ENCODE measurements at places on chromosomes 5 and 9. TPM values are rescaled to one million over a fixed set of nuclear protein-coding genes. Genes with fewer than 3 reads are reported as not detected.

- DNase-seq = no peak
Measured at GRCh38 chr9:101047848-101048397, 19.4 kb downstream of the PLPPR1 start.

DNA sequence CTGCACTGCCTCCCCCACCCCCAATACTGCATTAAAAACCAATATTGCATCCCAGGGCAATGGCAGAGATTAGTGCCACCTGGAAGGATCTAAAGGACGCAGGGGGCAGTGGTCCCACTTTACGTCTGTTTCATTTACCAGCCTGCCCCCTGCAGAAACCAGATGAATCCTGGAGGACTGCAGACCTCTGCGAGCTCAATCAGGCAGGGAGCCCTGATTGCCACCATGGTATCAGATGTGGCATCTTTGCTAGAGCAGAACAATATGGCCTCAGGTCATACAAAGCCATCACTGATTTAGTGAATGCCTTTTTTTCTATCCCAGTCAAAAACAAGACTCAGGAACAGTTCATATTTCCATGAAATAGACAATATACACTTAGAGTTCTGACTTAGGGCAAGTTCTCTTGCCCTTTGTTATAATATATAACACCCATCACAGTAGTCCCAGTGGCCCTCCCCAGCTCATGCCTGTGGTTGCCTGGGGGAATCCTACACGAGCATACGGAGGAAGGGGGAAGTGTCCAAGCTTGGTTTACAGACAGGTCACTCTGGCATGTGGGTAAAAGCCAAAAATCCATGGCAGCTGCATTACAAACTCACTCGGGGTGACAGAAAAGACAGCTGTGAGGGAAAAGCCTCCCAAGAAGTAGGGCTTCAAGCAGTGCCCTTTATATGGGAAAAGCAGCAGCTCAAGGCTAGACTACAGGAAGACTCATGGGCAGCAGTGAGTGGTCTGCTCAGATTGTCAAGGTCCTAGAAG lies 85.1 kb downstream of the MED27 start:
- no peak for DNase-seq

The OR1Q1 gene
- total RNA-seq = not detected

DNA sequence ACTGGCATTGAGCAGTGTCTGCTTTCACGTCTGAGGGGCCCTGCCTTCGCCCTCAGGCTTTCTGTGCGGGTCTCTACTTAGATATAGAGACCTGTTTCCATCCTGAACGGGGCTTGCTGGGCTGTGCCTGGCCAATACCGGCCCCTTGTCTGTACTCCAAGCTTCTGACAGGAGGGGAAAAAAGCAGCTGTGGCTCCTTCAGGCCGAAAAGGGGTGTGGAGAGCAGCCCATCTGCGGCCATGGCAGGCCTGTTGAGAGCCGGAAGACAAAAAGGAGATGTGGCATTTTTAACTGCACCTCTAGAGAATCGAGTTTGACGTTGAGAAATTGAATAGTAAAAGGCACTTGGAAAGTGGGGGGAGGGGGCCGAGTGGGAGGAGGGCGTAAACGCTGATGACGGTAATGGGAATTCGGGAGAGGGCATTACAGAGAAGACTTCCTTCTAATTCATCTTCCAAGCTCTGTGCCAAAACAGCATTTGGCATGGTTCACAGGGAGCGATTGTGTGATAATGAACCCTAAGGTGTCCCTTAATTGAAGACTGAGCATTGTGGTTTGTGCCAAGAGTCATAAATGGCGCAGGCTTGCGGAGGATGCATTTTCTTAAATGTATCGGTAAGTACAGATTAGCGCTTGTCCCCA lies 25.1 kb upstream of the PRDM12 start:
- DNase-seq = no peak

DNA sequence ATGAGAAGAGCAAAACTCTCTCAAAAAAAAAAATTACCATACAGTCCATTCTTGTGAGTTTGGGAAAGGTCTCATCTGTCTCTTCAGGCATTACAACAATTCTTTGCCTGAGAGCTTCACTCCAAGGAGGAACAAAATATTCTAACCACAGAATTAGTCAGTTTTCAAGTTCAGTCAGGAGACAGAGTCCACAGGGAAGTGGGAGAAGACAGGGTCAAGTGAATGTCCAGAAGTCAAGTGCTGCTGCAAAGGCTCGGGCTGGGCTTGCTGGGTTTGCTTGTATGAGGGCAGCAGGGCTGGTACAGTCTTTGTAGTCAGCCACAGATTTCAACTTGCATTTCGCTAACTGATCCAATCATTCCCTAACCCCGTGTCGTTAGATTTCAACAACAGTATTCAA lies 17.6 kb upstream of the HEXB start:
- no peak for DNase-seq

GRCh38 chr5:115775999-115776398 lies 40.5 kb downstream of the CDO1 start:
- no peak for DNase-seq

- DNase-seq = no peak
Measured at GRCh38 chr5:82882316-82882715, 194.9 kb downstream of the TMEM167A start.

- DNase-seq = no peak
Measured at GRCh38 chr5:61464512-61464911, 132.5 kb downstream of the ZSWIM6 start.

The PSD2 gene
- 17.0 TPM for total RNA-seq

GRCh38 chr5:98772415-98773213 lies 849 bp upstream of the RGMB start:
- DNase-seq = peak; percentile 74

DNA sequence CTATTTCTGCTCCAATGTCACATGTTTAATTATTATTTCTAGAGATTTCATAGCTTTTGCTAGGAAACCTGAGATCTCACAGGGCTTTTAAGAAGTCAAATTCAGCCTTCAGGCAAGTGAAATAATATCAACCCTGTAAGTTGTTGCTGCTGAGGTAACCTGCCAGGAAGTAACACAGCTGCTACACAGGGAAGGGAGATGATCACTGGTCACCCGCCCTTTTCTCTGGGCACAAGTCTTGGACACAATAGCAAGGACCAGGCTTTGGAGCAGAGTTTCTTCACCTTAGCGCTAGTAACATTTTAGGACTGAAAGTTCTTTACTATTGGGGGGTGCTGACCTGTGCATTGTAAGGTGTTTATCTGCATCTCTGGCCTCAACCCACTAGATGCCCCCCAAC lies 50.1 kb downstream of the PTTG1 start:
- DNase-seq = no peak

DNA sequence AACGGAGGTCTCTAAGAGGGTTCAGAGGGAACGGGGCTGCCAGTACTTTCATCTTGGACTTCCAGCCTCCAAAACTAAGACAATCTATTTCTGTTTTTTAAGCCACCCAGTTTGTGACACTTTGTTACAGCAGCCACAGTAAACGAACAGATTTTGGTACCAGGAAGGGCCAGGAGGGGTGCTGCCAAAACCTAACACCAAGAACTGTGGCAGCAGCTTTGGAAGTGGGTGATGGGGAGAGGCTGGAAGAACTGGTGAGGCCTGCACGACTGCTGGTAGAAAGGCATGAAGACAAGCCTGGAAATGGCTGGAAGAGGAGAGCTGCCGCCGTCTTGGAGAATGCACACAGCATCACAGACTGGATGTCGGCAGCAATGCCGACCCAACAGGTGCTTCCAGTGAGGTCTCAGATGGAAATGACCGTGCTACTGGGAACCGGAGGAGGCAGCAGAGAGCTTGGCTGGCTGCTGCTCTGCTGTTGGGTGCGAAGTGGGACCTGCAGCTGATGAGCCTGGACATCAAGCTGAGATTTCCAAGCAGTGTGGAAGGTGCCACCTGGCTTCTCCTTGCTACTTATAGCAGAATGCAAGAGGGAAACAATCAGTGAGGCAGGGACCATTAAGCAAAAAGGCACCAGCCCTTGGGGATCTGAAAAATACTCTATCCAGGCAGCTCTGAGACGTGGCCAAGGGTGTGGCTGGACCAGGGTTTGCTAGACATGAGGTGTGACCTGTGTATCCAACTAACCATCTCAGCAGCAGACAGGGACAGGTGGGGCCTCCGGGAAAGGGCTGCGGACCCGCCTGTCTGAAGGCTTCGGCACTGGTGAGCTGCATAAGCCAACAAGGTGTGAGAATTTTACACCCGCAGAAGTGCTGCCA lies 4.7 kb upstream of the TMEM210 start:
- DNase-seq = peak; percentile 22

The BRD3OS gene
- total RNA-seq = 28.4 TPM

DNA sequence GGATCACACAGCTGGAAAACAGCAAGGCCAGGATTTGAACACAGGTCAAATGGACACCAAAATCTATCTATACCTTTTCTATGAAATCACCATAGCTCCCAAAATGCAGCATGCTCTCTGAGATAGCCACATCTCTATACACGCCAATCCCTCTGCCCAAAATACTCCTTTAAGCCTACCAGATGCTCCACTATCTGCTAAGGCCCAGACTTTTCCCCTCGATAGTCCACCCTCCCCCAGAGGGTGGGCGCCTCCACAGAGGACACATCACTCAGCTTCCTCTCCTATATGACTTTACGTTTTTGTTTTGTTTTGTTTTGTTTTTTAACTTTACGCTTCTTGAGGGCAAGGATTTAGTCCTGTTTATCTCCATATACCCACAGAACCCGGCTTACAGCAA lies 46.8 kb downstream of the MTMR12 start:
- DNase-seq = no peak

- no peak for DNase-seq
Measured at GRCh38 chr5:141002605-141002965, 36.3 kb downstream of the PCDHAC2 start.

DNA sequence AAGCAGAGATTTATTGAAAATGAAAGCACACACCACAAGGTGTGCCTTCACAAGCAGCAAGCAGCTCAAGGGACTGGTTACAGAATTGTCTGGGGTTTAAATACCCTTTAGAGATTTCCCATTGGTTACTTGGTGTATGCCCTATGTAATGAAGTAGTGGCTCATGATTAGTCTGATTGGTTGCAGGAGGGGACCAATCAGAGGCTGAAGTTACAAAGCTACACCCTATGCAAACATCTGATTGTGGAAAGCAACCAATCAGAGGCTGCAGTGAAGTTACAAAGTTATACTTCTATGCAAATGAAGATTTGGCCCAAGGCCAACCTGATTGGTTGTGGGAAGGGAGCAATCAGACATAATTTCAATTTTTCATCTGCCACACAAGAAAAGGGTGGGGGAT lies 119.9 kb downstream of the C9orf152 start:
- no peak for DNase-seq

- no peak for DNase-seq
Measured at GRCh38 chr5:164255598-164256213, 750.3 kb downstream of the MAT2B start.

DNA sequence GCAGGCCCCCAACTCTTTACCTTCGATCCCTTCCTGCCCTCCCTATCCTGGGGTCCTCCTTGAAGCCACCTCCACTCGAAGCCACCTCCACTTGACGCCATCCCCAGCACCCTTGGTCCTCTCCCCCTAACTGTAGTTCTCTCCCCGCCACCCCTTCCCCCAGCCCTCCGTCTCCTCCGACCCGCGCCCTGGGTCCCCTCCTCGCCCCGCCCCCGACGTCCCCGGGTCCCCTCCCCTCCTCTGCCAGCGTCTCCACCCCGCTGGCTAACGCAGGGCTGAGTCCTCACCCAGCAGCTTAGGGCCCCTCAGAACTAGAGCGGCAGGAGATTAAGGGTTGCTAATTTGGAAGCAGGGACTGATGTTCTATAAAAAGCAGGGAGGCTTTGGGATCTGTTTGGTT lies 30.6 kb upstream of the ANKRD33B start:
- DNase-seq = no peak

DNA sequence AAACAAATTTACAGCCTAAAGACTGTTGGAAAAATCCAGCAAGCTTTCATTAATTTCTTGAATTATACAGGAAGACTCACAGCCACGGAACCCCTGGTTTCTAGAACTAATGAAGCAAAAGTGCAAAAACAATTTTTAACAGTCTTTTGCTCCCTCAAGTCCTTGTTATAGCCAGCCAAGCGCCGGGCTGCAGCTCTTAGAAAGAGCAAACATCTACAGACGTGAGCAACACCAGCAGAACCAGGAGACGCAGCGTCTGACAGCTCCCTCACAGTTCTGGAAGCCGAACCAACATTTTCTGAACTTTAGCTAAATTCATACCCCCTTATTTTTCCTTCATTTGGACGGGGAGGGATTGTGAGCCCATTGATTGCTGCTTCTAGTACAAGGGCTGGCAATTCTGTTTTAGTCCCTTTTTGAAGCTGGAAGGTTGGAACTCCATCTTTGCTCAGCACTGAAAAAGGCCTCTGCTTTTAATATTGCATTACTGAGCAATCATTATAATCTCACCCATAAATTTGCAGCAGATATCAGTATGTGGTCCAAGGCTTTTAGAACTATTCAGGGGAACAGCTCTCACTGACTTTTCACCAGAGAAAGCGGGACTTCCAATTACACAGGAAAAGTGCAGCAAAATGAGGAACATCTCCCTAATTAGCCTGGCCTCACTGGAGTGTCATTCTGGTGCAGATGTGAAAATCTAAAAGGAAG lies 45.8 kb downstream of the AK8 start:
- no peak for DNase-seq

DNA sequence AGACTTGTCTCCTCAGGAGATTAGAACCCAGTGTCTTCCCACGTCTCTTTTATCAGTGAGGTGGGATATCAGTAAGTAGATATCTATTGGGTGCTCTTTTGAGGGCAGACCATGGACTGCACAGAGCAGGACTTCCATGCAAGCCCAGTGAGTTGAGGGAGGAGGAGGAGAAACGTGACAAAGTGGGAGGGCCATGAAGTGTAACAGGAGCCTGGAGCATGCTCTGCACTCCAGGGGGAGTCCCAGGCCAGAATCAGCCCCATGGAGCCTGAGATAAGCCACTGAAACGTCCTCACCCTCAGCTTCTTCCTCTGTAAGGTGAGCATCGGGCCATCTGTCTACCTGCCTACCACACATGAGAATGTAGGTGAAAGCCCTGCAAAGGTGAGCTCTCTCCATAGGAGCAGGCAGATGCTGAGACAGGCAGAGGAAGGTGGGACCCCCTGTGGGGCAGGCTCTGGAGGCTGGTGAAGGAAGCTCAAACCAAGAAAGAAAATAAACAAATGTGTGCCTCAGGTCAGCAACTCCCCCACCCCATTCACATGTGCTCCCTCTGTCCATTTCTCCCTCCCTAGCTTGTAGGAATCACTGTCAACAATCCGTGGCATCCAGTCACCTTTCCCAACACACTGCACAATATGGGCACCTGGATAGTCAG lies 87.4 kb downstream of the NRG2 start:
- no peak for DNase-seq

DNA sequence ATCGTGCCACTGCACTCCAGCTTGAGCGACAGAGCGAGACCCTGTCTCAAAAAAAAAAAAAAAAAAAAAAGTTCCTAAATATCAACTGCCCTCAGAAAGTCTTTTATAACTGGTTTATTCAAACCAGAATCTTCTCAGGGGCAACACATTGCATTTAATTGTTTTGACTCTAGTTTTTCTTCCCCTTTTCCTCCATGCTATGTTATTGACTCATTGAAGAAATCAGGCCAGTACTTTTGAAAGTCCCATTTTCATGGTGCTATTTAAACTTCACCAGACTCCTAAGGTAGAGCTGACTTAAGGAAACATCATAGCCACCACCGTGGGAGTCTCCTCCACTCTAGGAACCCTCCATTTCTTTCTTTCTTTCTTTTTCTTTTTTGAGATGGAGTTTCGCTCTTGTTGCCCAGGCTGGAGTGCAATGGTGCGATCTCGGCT lies 83.1 kb upstream of the IL6ST start:
- DNase-seq = no peak

- DNase-seq = no peak
Measured at GRCh38 chr9:33341182-33341581, 50.9 kb downstream of the NFX1 start.

The GMCL2 gene
- not detected for total RNA-seq

The SLC6A19 gene
- total RNA-seq = not detected

All from occipital lobe (tissue), 3 donors.